Effector CD4-positive, alpha-beta T cell (primary cell): ENCODE measurements at places on chromosomes 5 and 9.

DNA sequence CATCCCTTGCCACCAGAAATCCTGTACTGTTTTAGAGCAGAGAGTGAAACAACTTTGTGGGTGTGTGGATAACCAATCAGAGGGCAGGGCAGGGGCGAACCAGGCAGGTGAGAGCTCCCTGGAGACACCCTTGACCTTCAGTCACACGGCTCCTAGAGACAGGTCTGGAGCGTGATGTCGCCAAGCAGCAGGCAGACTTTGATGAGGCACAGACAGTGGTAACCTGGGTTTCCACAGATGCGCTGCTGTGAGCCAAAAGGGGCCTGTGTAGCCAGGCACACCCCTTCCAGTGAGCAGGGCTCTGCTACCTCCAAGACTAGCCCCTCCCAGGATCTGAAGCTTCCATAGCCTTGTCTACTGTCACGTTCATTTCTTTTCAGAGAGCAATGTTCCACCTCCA lies 317.8 kb upstream of the ADCY2 start:
- DNase-seq: no peak

GRCh38 chr9:76475686-76476085 lies 16.7 kb downstream of the GCNT1 start:
- no peak for DNase-seq

GRCh38 chr5:109938453-109938852 lies 248.7 kb downstream of the MAN2A1 start:
- DNase-seq: no peak

GRCh38 chr5:998246-999031 lies 10.2 kb upstream of the NKD2 start:
- DNase-seq: no peak

DNA sequence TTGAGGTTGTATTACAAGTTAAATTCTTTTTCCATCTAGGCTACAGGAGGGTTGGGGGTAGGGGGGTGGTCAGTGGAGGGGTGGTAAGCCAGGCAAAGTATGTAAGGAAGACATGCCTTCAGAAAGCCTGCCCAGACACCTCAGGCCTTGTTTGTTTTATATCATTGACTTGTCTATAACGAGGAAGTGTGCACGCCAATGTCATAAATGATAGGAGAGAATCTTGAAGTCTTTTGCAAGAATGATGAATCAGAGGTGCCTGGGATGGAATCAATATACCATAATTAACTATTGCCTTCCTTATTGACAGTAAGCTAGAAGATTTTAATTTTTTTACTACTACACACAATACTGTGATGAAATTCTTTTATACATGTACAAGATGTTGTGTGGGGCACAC lies 90.7 kb downstream of the SEC61B start:
- no peak for DNase-seq

DNA sequence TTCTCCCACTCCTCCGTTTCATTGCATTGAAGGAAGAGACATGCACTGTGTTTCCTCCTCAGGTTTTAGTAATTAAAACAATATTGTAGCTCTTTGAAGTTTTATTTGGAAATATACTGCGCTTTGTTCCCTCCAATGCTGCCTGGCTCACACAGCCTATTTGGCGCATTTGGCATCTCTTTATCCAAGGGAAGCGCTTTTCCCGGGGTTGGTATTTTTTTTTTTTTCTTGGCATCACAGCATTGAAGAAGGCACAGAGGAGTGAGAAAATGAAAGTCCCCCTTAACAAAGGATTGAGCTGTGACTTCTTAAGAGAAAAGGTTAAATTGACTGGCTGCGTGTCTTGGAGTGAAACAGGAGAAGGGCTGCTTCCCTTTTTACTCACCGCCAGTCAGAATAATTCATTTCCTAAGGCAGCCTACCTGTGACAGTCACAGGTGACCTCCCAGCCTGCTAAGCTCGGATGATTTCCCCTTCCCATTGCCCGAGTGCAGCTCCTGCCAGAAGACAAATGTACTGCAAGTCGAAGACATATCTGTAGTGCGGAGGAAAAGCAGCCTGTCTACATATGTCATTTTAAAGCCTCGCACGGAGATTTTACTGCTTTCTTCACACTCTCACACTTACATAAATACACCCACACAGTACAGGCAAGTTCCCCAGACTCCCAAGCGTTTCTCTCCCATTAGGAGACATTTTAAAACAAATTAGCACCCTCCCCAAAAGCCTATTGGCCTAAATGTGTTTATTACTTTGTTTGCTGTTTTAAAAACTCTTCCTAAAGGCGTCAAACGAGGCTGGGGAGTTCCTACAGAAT lies 665.5 kb upstream of the ZNF608 start:
- no peak for DNase-seq

DNA sequence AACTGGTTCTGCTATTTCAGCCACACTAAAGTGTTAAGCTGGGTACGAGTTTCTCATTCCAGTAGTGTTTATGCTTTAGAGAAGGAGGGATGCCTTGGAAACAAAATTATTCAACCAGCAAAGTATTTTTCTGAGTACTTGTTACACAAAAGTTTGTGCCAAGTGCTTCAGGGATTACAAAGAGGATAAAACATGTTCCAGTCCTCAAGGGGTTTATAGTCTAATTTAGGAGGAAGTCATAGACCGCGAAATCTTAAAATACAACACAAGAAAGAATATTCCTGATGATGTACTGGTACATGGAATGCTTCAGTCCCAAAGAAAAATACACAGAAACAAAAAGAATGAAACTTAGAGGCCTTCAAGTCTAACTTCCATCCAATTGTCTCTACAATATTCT lies 85.4 kb upstream of the NR4A3 start:
- no peak for DNase-seq

GRCh38 chr9:75064307-75065025 lies 23.5 kb downstream of the NMRK1 start:
- DNase-seq: no peak

DNA sequence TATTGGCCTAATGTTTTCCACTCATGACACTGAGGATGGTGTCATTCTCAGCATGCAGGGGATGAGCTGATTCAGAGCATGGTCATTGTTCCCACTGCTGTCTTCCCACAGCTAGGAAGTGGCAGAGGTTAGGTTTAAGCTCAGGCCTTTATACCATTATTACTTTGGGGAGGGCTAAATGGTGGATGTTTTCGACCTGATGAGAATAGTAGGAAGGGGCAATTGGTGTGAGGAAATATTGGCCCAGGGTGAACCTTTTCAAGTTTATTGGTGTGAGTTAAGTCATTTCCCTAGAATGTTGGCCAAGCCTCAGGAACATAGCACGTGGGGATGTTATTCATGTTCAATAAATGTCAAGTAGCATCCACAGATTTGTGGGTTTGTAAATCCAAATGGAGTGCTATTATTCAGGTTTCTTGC lies 59.6 kb downstream of the ARHGAP26 start:
- DNase-seq: no peak
